Activated T-helper 1 cell treated with anti-CD3 and anti-CD28 coated beads, Interleukin-12 subunit alpha, Interleukin-12 subunit beta, Interleukin-2, Interleukin-4 antibody, amounts not matched to agents 30 ng/mL and 10 ng/mL and 1 ng/mL, durations not matched to agents 14 hours and 24 hours and 36 hours (primary cell): ENCODE measurements at places on chromosomes 12 and 14.
A peak's percentile ranks its signal among the peaks of the same experiment; 100 is the strongest.

DNA sequence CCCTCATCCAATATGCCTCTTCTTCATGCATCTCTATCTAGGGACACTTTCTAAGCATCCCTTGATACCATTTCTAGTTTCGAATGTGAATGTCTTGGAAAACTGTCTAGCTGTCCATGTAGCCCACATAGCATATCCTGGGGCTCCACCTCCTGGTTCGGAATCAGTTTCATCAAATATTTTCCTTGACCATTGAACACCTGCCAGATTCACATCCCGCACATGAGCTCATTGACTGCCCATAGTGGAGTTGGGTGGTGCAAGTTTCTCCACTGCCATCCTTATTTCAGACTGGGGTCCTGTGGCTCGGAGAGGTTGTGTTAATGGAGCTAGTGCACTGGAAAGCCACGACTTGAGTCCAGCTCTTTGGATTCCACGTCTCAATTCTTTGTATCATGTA lies 58.6 kb upstream of the TMEM263 start:
- DNase-seq: no peak

DNA sequence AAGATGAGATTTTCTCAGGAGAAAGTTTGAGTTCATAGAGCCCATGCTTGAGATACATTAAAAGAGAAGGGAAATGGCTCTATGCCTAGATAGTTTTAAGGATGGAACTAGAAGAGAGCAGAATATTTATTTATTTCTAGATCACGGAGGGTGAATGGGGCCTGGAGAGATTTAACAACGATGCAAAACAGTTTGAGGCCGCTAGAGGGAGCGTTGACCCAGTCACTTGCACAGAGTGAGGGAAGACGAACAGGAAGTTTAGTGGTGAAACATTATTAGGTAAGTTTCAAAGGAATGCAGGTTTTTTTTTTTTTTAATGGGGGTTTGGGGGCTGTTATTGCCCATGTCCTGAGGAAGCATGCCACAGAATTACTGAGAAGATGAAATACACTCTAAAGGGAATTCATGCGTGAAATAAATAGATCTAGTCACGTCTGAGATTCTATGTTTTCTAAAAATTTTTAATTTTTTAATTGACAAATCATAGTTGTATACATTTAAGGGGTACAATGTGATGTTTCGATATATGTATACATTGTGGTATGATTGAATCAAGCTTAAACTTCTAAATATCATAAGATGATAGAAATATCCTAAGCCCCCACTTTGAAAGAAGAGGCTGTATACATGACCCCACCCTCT lies 14.8 kb upstream of the PPP1R1A start:
- DNase-seq: peak; percentile 19

- no peak for DNase-seq
These were observed 72.6 kb downstream of the PPM1H start for GRCh38 chr12:62862259-62862881.

GRCh38 chr12:80761838-80762237 lies 45.1 kb downstream of the MYF5 start:
- no peak for DNase-seq

- no peak for DNase-seq
These were observed 10.1 kb downstream of the GMFB start for GRCh38 chr14:54478636-54479215.

GRCh38 chr12:79294590-79294989 lies 396.2 kb downstream of the PAWR start:
- DNase-seq: no peak

GRCh38 chr12:118311666-118312065 lies 61.0 kb downstream of the TAOK3 start:
- DNase-seq: no peak

DNA sequence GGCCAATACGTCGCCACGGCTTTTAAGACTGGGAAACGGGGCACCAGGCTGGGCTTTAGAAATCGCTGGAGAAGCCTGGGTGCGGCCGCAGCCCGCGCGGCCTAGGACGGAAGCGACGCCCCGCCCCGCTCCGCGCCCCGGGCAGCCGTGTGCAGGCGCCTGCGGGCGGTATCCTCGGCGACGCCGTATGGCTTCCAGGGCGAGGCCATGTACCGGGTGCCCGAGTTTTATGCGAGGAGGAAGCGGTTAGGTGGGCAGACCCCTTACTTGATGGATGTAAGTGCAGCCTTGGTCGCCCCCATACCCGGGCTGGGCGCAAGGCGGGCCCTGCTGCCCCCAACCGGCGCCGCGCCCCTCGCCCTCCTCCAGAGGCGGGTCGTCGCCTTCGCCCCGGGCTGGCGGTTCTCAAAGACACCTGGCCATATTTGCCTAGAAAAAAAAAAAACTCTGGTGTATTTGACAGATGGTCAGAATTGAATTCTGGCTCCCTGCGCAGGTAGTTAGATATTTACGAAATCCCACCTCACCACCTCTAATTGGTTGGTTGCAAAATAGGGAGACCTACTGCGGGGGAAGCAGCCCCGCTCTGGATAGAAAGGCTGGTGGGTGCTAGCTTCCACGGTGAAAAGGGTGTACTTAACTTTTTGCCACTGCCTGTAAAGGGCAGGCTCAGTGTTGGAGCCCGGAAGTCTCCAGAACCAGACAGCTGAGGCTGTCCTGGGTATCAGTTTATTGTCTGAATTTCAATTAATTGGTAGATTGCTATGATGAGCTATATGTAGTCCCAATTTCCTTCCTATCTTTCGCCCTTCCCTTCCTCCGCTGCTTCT lies at the start of gene PPP1R36:
Gene PPP1R36 (plus strand): TSS at position 171 of the 830 bp plus-strand sequence. CDS start 37 bp downstream, at position 208.
- peak; percentile 22 for DNase-seq

DNA sequence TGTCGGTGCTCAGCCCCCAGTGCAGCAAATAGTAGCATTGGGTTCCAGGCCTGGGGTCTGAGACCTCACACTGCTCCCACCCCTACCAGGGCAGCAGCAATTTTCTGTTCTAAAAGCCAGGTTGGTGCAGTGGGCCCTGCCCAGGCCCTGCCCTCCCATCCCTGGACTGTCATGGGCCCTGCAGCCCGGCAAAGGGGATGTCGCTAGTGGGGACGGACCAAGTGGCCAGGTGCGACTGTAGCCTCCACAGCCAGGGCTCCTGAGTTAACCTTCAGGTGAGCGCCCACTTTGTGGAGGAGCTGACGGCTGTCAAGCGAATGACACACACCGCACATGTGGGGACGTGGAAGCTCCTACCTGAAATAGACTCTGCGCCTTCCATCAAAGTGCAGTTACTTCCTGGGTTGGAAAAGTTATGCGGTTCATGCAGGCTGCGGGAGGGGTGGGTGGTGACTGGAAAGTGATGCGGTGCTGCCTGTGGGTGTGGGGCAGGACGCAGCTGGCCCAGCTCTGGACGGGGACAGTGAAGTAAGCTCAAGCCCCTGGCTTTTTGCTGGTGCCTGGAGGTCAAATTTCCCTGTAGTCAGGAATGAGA lies 1.5 kb downstream of the INF2 start:
- DNase-seq: no peak

GRCh38 chr14:89899291-89899690 lies 55.2 kb downstream of the EFCAB11 start:
- no peak for DNase-seq

GRCh38 chr14:105012171-105012985 lies 8.5 kb downstream of the CDCA4 start:
- no peak for DNase-seq
